ENCODE measurements at places on chromosomes 5 and 9.

DNA sequence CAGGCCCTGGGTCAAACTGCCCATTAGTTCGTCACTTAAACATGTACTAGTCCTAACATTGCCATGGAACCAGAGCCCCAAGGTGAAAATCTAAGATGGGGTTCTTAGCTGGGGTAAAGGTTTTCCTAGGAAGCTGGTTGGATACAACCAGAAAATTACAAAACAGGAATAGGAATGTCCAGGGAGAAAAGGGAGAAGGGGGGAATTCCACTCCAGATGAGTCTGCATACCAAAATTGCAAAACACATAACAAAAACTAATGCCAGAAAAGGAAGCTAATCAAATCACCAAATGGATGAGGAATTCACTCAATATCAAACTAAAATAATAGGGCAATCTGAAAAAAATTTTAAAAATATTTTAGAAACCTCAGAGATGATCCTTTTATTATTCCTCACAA is 396.2 kb downstream of the EFNA5 start:
- no peak for DNase-seq

GRCh38 chr9:122252796-122253195 is 11.8 kb downstream of the RBM18 start:
- DNase-seq: no peak

- no peak for DNase-seq
Measured at GRCh38 chr9:8738945-8739344, 939.4 kb upstream of the DMAC1 start.

DNA sequence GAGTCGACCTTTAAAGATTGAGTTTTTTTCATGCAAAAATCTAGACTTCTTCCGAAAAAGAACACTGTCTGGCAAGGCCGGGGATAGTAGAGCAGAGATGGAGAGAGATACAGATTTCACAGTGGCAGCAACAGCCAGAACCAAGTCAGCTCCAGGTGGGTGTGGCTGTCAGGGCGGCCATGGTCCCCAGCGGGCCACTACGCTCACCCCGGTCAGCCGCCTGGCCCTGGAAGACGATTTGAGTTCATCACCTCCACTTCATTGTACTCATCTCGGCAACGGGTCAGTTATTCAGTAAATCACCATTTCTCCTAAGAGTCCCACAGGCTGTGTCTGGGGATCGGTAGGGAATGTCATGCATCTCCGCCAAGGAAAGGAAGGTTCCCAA is 53.0 kb downstream of the ZNF354C start:
- DNase-seq: no peak

DNA sequence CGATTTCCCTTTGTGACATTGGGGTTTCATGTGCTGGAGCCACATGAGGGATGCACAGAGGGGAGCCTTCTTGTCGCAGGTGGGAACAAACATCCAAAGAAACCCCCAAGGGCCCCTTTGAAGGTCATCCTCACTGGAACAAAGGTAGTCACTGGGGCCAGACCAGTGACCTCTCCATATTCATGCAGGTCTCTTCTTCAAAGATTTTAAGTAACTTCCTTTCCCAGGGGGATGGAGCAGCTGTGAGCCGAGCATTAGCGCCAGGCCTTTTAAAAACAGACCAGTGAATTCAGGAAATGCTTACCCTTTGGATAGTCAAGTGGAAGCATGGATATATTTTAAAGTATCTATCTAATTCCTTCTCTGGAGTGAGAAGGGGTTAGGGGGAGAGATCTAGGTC is 33.0 kb downstream of the DAPK1 start:
- no peak for DNase-seq

GRCh38 chr5:58184910-58185309 is 275.0 kb downstream of the PLK2 start:
- no peak for DNase-seq

- no peak for DNase-seq
Measured at GRCh38 chr9:126341426-126341825, 14.8 kb downstream of the MVB12B start.

GRCh38 chr5:71537687-71538086 is 49.5 kb upstream of the MCCC2 start:
- DNase-seq: no peak

DNA sequence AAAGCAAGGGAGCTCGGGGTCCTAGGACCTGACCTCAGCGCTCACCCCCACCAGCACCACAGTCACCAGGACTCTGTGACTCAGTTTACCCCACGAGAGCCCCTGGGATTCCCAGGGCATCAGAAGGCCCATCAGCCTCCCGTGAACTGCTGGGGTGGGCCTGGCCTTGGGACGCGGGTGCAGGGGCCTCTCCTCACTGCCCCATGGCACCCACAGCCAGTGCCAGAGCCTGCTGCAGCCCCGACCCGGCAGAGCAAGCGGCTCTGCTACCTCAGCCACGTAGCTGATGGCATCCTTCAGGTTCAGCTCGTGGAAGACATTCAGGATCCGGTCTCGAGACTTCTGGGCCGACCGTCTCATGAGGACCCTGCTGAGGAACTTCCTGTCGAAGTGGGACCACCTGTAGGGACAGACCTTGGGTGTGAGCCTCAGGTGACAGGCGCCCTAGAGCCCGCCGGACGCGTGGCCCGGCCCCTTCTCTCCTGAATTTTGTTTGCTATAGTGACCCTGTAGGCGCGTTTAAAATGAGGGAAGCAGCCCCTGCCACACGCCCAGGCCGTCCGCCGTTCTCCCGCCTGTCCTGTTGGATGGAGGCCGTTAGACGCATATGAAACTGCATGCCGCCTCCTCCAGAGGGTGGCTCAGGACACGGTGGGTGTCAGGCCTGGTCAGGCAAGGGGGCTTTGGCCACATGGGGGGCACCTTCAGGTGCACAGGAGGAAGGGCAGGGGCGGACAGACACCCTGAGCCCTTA is 36.8 kb downstream of the EXOC3 start:
- DNase-seq: no peak

DNA sequence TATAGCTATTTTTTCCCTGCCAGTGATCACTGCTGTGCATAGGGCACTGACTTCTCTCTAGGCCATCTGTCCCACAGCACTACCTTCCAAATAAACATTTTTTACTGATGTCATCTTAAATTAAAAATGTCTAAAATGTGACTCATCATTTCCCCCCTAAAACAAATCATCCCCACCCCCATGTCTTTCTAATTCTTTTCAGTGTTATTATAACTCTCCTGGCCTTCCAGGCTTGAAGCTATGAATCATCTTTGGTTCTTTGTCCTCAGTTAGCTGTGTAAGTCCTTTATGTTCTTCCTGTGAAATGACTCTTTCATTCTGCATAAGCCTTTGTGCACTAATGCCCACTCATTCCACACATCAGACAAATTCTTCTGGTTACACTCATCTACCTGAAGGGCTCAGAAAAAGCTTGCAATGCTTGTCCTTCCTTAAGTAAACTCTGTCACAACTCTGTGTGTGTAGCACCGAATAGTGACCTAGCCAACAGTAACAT is 78.1 kb downstream of the CFAP95 start:
- DNase-seq: no peak

DNA sequence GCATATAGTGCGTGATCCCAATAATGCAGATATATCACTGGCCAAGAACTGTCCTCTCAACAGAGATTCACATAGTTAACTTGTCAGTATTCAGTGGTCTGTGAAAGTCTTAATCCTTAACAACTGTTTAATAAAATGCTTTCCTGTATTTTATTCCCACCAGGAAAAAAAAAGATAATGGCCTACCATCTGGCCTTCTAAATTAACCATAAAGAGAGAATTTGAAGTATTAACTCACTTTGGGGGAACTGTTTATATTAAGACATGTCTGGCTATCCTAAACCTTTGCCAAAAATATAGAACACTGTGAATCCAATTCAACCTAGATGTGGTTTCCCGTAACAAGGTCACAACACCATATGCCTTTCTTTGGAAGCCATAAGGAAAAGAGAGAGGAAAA is 818 bp upstream of the FREM1 start:
- DNase-seq: no peak

DNA sequence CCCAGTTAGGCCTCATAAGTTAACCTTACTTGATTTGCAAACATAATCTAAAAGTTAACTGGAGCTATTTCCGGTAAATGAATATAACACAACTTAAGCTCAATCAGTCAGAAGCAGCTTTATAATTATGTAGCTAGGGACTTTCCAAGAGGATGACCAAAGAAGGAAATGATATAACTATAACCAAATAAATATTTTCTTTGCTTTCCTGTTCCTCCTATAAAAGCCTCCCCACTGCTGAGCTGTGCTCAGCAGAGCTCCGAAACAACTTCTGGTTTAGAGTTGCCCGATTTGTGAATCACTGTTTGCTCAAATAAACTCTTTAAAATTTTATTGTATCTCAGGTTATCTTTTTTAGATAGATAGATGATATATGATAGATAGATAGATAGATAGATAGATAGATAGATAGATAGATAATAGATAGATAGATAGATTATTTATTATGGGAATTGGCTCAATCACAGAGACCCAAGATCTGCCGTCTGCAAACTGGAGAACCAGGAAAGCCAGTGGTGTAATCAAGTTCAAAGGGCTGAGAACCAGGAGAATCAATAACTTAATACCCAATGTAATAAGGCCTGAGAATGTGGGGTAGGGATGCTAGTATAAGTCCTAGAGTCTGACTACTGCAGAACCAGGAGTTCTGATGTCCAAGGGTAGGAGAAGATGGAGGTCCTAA is 19.3 kb upstream of the TMEM161B start:
- no peak for DNase-seq

DNA sequence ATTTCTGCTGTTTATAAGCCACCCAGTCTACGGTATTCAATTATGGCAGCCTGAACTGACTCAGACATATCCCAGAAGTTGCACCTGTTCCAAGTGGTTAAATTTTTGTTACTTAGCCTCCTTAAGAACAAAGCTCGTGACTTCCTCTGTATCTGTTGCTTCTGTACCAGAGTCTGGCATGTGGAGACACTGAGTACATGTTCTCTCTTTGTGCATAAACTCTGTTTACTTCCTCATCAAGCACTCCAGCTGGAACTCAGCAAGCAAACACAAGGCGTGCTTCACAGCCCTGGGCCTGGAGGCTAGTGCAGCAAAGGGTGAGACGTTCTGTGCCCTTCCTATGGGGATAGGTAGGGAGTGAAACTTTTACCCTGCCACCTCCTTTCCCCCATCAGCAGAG is 19.0 kb downstream of the C9orf152 start:
- DNase-seq: no peak

GRCh38 chr9:72041775-72042194 is 18.6 kb downstream of the C9orf57 start:
- DNase-seq: no peak

GRCh38 chr9:14209399-14210345 is 104.3 kb downstream of the NFIB start:
- no peak for DNase-seq

DNA sequence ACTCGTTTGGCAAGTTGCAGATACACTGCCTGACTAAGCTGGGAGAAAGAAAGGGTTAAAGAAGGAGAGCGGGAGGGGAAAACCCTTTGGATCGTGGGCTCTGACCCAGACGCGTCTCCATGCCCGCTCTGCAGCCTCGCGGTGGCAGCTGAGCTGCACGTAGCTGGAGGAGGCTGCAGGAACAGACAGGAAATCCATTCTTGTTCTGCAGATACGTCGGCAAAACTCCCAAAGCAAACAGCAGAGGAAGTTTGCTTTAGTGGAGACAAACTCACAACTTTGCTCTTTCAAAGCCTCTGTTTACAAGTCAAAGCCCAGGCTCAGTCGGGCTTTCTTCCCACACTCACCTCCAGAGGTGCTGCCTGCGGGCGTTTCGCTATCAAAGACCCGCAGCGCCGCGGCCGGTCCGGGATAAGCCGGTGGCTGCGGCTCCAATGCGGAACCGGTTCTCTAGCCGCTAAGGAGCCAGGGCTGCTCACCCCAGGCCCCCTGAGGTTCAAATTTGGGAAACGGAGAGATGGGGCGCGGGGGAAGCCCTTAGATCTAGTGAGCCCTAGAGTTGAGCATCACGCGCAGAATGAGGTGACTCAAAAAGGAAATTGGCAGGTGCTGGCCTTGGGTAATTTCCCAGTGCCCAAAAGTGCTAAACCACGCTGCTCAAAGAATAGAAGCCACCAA is 60.7 kb downstream of the MAT2B start:
- no peak for DNase-seq

GRCh38 chr9:133582501-133583045 is 26.6 kb downstream of the FAM163B start:
- no peak for DNase-seq

DNA sequence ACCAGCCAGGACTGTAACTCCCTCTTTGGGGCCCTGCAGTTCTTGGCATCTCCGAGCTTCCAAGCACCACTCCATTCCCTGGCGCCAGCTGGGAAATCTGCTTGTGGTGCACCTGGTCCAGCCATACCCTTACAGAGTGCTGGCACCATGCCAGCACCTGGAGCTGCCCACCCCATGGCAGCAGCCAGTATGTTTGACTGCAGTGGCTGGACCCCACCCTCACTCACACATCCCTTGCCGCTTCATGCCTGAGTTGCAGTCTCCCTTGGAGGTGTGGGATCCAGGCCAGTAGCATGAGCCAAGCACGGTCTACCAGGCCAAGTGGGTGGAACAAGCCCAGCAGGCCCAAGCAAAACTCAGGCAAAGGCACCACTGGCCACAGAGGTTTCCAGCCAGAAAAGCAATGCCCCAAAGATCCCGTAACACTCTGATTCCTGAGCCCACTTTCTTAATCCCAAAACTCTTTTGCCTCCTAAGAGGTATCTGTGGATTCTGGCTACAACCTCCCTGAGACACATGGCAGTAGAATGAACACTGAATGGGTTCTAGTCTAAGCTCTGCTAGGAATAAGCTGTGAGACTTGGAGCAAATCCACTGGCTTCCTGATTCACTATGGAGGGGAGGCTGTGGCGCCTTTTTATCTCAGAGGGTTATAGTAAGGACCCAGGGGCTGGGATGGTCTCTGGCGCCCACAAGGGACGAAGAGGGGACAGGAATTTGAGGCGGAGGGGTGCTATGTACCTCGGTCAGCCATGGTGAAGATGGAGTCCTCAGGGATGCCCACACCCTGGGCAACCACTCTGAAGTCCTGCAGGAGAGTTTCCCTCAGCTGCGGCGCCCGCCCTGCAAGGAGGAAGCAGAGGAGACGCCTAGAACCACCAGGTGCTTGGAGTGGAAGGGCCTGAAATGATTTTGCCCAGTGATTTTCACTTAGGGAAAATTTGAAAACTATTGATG is 5.6 kb downstream of the AMBP start:
- DNase-seq: no peak

- peak; percentile 32 for DNase-seq
Measured at GRCh38 chr5:179836225-179837019, 15.7 kb downstream of the SQSTM1 start.

DNA sequence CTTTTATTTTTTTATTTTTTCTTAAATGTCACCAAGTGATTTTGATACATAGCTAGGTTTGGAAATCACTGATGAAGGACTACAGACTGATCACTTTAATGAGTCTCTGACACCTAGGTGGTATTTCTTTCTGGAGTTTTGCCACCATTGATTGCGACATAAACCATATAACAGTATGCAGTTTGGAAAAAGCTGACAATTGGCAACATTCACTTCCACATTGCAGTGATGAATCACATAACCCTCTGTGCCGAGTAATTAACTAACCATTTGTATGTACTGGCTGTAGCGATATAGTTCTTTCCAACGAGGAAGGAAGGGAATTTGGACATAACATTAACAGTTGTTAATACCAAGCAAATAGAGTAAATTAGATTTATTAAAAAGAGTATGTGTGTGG is 222.9 kb upstream of the EFNA5 start:
- no peak for DNase-seq

- DNase-seq: no peak
Measured at GRCh38 chr5:83864652-83865051, 144.0 kb upstream of the HAPLN1 start.
